ENCODE measurements at places on chromosomes 3 and 15.

- DNase-seq, result no peak
Observed at GRCh38 chr3:114119776-114120175, 59.1 kb downstream of the DRD3 start.

DNA sequence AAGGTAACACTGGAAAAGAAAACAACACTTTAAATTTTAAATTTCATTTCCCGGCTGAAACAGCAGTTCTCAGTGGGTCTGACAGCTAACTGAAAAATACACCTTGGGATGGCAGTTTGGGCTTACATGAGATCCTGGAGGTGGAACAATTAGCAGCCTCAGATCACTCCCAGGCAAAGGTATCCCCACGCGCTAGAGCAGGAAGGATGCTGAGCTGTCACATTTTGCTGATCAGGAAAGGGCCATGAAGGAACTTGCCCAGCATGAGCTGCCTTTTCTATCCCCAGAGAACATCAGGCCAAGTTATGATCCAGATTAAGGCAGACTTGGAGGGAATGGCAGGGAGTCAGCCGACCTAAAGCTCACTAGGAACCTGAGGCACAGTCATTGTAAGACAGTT, 204.8 kb upstream of the SLC2A2 start:
- no peak for DNase-seq

DNA sequence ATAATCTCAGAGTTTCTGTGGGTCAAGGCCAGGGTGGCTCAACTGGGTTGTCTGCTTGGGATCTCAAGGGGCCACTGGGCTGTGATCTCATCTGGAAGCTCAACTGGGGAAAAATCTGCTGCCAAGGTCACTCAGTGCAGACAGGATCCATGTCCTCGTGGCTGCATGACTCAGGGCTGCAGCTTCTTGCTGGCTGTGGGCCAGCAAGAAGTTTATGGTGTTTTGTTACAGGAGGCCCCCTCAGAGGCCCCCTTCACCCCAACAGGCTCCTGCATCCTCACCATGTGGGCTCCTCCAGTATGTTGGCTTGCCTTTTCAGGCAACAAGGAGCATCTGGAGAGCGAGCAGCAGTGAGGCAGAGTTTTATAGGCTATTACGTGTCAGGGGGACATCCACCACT, 14.6 kb downstream of the OCA2 start:
- no peak for DNase-seq

DNA sequence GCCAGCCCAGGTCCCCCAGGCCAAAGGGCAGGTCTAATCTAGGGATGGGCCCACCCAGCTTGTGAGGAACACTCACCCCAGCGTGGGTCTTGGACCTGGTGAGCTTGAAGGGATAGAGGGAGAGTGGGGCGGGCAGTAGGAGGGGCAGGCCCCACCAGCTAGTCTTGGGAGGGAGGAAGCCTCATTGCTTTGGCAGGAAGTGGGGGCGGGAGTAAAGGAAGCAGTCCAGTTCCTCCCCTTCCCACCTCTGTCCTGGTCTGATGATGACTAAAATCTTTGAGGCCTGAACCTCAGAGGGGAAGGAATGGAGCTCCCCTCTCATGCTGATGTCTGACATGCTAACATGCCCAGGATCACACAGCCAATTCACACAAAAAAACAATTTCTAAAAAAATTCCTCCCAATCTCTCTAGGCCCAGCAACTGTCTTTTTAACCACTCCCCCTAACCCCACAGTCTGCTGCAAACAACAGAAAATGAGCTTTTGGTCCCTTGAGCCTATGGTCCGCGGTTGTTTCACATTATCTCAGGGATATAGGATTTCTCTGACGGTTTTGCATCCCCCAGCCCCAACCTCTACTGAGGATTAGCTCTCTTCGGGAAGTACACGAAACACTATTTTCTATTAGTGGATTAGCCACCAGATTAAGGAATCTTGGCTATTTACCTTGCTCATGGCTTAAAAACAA, 30.7 kb upstream of the DUSP7 start:
- DNase-seq, result no peak

DNA sequence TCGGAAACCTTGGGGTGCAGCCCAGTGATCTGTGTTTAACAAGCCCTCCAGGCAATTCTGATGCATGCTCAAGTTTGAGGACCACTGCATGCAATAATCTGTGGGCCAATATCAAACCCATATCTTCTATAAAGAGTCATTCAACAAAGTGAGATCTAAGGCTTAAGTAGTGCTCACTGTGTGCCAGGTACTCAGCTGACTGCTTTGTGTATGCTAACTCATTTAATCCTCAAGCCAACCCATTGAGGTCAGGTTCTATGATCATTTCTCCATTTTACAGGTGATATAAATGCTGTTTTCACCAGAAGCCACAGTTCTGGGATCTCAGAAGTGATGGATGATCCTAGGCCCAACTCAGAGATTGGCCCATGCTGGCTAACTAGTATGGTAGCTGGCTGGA, 101.7 kb downstream of the SMAD6 start:
- DNase-seq, result no peak

GRCh38 chr15:28191832-28192231, 92.7 kb upstream of the OCA2 start:
- DNase-seq, result no peak

DNA sequence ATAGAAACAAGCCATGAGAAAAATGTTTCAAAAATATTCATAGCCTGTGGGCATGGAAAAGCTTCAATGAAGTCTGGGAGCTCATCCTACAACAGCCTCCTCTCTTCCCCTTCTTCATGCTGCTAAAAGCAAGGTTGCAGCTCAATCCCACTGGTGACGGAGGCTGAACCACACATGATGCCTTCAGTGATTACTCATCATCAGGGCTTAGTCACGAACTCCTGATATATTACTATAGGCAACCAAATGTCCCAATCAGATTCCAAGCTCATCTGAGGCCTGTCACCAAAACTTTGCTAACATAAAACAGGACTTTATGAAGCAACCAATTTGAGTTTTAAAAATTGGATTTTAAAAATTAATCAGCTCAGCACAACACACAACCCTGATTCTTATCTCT, 24.0 kb upstream of the SLC24A5 start:
- no peak for DNase-seq

DNA sequence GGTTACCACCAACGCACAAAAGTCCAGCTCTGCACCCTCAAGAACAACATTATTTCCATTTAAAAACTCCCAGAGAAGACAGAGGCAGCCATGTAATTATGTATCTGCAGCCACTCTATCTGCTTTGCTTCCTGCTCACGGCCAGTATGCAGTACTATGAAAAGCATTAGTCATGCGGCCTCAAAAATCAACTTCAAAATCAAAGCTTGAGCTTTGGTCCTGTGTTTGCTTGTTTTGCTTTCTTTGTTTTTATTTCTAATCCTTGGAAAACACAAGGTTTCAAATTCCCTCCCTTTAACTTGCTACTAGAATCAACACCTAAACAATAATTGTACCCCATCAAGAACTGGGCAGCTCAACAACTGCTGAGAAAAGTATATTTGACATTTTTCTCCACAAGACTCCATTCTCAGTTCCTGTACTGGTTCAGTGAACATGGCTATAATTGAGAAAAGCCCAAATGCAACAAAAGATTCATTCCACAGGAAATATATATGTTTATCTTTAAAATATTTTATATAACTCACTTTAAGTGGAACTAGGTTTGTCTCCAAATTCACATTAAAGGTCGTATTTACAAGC, 37.6 kb downstream of the GBE1 start:
- DNase-seq, result no peak

GRCh38 chr3:60316121-60316797, 935.0 kb downstream of the FHIT start:
- DNase-seq, result no peak

- no peak for DNase-seq
Observed at GRCh38 chr3:63908081-63908736, 4.0 kb downstream of the SCAANT1 start.
